ENCODE measurements at places on chromosomes 5 and 9.

GRCh38 chr5:82417776-82418607 lies 139.8 kb upstream of the RPS23 start:
- DNase-seq: no peak

GRCh38 chr5:136810261-136810801 lies 445.0 kb upstream of the TRPC7 start:
- no peak for DNase-seq

DNA sequence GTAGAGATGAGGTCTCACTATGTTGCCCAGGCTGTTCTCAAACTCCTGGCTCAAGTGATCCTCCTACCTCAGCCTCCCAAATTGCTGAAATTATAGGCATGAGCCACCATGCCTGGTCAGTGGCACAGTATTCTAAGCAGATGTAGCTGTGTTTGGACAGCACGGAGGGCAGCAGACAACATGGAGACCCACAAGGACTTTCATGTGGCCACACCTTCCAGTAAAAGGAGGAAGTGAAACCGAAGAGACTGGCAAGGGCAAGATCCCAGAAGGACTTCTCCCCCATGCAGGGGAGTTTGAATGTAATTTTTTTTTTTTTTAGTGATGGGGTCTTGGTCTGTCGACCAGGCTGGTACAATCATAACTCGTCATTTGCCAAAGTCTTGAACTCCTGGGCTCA lies 172.2 kb downstream of the TRPM3 start:
- no peak for DNase-seq

DNA sequence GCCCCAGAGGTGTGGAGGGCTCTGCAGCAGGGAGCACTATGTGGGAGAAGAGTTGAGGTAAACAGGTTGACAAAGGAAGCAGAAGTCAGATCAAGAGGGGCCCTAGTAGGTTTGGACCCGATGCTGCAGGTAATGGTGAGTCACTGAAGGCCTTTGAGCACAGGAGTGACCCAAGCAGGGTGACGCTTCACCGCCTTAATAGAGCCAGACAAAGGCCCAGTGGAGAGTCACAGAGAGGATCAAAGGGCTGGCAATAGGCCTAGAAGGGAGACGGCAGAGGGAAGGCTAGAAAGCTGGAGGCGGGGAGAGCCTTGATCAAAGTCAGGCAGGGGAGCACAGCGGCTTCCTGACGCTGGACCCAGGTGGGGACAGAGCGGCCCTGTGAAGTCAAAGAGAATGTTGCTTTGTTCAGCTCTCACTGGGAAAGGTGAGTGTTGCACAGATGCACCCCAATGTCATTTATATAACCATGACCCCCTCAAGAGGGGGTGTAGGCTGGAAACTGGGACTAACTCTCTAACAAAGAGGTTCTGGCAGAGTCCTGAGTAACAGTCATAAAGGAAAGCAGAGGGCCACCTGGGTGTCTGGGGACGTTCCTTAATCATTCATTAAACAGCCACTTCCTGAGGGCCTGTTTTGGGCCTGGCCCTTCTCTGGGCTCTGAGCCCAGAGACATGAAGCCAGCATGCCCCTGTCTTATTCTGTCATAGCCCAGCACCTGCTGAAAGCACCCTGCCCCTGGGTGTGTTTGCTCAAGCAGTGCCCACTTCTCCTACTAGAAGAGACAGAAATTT lies 9.8 kb upstream of the CPLX2 start:
- no peak for DNase-seq

DNA sequence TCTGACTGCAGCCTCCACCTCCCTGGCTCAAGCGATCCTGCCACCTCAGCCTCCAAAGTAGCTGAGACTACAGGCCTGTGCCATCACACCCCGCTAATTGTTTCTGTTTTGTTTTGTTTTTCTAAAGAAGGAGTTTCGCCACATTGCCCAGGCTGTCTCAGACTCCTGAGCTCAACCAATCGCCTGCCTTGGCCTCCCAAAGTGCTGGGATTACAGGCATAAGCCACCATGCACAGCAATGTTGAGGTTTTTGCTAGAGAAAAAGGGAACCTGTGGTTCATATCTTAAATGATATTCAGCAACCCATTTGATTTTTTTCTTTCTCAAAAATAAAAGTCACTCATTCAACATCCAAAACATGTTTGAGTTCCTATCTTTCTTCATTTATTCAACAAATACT lies 20.4 kb upstream of the DELE1 start:
- DNase-seq: no peak

DNA sequence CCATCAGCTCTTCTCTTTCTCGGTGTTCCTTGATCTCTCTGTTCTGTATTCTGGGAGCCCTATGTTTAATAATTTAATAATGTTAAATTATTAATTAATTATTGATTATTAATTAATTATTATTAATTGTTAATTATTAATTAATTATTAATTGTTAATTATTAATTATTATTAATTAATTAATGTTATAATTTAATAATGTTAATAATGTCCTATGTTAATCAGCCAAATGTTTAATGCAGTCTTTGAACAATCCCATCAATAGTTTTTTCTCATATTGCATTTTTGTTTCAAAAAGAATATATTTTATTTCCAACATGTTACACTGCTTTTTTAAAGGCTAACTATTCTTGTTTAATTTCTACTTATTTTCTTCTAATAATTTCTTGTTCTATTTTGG lies 26.2 kb downstream of the MGAT1 start:
- DNase-seq: no peak

- no peak for DNase-seq
Measured at GRCh38 chr5:127056896-127057295, 16.4 kb downstream of the C5orf63 start.

GRCh38 chr5:153624451-153624765 lies 133.9 kb downstream of the GRIA1 start:
- no peak for DNase-seq

Data from stimulated activated CD4-positive, alpha-beta T cell treated with anti-CD3 and anti-CD28 coated beads, TNF-alpha, amount 100 ng/mL, for 4 hours (primary cell).